NCI-H2081 treated with DMSO at 0.1 percent for 48 hours (cell line): ENCODE measurements at places on chromosomes 3 and 15.

DNA sequence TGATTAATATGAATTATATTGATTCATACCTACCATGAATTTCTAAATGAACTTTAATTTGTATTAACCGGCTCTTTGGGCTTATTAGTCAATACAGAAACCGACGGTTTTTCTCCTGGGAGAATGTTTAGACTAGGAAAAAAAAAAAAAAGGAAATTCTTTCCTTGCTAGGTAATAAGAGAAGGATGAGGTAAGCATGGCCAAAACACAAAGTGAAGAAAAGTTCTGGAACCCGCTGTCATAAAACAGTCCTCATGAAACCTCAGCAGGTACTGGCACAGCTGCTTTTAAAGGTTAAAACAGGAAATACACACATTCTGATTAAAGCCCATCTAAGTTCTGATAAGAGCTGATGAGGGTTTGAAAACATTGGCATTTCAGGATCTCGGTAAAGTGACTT lies 30.8 kb upstream of the PSTPIP1 start:
- DNase-seq: no peak

DNA sequence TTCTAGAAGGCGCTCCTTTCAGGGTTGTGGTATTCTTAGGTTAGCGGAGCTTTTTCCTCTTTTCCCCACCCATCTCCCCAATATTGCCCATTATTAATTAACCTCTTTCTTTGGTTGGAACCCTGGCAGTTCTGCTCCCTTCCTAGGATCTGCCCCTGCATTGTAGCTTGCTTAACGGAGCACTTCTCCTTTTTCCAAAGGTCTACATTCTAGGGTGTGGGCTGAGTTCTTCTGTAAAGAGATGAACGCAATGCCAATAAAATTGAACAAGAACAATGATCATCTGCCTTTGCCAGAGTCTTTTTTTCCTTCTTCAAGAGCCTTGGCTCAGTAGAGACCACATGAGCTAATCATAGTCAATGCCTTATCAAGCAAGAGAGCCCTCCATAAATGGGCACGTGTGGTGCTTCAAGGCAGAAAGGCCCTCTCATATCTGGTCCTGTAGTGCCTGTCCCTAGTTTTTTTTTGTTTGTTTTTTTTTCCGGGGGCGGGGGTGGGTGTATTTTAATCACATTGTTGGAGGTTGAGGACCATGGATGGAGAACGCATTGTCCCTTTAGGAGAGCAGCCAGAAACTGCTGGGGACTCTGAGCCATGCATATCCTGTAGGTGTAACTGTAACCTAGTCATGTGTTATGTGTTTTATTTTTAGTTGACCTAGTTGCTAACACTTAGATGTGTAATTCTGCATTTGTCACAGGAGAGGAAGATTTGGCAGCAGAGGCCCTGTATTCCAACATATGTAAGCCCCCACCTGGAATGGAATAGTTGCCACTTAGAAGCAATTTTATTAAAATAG lies 64.7 kb upstream of the ACAD9 start:
- no peak for DNase-seq

- DNase-seq: no peak
These were observed 23.0 kb downstream of the HACL1 start for GRCh38 chr3:15578289-15578867.

- DNase-seq: no peak
These were observed 8.6 kb upstream of the RPL29 start for GRCh38 chr3:52004163-52004787.

- no peak for DNase-seq
These were observed at the start of gene CRTC3 for GRCh38 chr15:90529371-90530249. Gene CRTC3 (plus strand): TSS chr15:90529923. CDS start chr15:90530072, 149 bp downstream.

- no peak for DNase-seq
These were observed 266.5 kb upstream of the CADM2 start for GRCh38 chr3:84692261-84692660.

- DNase-seq: no peak
These were observed 22.7 kb downstream of the TRA2B start for GRCh38 chr3:185914911-185915629.

- no peak for DNase-seq
These were observed 126.0 kb downstream of the ZNF609 start for GRCh38 chr15:64586259-64586870.

DNA sequence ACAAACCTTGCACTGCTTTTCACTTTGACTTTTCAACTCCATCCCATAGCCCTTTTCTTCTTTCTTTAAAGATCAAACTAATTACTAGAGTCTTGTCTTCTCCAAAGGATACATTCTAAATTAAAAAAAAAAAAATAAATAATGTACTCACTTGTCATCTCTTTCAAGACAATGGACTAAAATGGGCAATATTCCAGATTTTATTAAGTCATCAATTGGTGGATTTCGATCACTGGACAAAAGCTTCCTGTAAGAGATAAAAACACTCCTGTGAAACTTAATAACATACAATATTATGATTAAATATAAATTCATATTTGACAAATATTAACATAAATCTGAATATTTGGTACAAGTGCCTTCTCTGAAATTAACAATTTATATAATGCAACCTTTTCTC lies 34.1 kb downstream of the KPNA4 start:
- DNase-seq: no peak

DNA sequence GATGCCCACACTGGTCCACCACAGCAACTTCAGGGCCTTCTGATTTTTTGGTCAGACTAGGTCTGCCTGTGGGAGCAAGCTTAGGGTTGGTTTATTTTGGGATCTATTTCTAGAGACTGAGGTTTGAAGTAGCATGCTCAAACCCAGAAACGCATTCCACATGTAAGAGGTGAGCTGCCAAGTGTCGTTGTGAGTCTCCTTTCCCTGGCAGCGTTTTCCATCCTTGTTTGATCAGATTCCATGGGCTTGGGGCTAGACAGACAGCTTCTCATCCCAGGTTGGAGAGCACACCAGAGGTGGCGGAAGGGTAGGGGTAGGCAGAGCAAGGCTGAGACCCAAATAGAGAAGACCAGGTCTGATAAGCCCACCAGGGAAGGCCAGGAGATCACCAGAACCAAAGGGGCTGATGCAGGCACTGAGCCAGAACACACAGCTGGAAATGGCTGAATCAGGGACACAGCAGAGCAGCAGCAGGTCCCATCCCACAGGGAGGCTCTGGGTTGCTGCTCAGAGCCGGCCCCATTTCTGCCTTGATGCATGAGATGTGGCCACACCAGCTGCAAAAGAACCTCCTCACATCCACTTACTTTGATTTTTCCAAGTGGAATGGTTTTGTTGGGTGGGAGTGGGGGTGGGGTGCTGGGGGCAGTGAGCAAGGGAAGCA lies 186.8 kb downstream of the THSD4 start:
- no peak for DNase-seq
